Left ventricle myocardium superior (tissue), 1 donor: ENCODE measurements at places on chromosomes 5 and 9. TPM values are rescaled to one million over a fixed set of nuclear protein-coding genes. Genes with fewer than 3 reads are reported as not detected.

TPPP gene
- 34.8 TPM for total RNA-seq

C9orf85 gene
- total RNA-seq = 7.3 TPM

NINJ1 gene
- 46.8 TPM for total RNA-seq

DBH gene
- not detected for total RNA-seq

SOX30 gene
- total RNA-seq = not detected

KIF20A gene
- total RNA-seq = 0.59 TPM

PCA3 gene
- total RNA-seq = not detected

CER1 gene
- not detected for total RNA-seq

RNF180 gene
- total RNA-seq = 12.5 TPM

ANKRD18B gene
- 0.89 TPM for total RNA-seq

SELENOP gene
- 297 TPM for total RNA-seq

ANKDD1B gene
- total RNA-seq = 0.25 TPM

MLANA gene
- total RNA-seq = not detected

AFF4 gene
- 33.0 TPM for total RNA-seq

PLPPR1 gene
- total RNA-seq = not detected

PRRX2 gene
- total RNA-seq = 0.20 TPM

ABO gene
- total RNA-seq = 1.7 TPM

TNFSF15 gene
- total RNA-seq = not detected
